ENCODE measurements at places on chromosomes 1 and 21.

GRCh38 chr1:17768651-17769241 lies 13.6 kb downstream of the ACTL8 start:
- no peak for DNase-seq

DNA sequence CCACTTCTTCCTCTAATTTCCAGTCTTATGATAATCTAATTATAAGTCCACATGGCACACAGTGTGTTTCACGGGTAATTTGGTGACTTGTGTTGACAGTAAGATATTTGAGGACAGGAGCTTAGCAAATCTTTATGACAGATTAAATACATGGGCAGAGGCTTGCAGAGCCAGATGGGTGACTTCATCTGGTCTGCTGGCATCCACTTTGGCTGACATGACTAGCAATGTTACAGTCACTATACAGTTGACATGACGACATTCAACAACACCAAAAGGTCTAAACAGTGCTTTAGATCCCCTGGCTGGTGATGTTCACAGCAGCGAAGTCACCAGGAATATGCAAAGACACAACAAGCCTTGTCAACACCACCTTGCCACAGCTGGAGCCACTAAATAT lies 147.2 kb downstream of the ETS2 start:
- no peak for DNase-seq

DNA sequence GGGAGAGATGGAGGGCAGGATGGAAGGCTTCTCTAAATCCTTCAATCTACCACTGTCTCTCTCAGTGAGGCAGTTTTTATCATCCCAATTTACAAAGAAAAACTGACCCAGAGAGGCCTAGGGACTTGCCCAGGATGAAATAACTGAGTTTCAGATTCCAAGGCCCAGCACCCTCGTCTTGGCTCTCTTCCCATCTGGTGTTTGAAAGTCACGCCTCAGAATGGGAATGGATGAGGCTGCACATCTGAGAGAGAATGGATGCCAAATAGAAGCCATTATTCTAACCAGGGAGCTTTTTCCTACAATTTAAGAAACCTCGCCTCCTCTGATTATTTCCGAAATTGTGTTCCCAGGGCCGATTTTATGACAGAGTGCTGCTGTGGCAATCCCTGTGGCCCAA lies 10.6 kb upstream of the KCNN3 start:
- DNase-seq, result no peak

GRCh38 chr1:161351482-161351881 lies 16.2 kb downstream of the CFAP126 start:
- no peak for DNase-seq
